ENCODE measurements at places on chromosomes 1 and 21. TPM values are rescaled to one million over a fixed set of nuclear protein-coding genes. Genes with fewer than 3 reads are reported as not detected.

The PKLR gene
- not detected for total RNA-seq

The NTNG1 gene
- total RNA-seq = not detected

The AMPD1 gene
- not detected for total RNA-seq

The BMP8A gene
- total RNA-seq = 0.19 TPM

The RIMS3 gene
- total RNA-seq = 2.5 TPM

The SH2D5 gene
- total RNA-seq = 0.35 TPM

The KRTAP10-3 gene
- total RNA-seq = not detected

The LGR6 gene
- total RNA-seq = 5.8 TPM
